NCI-H187 treated with DMSO at 0.1 percent for 48 hours (cell line): ENCODE measurements at places on chromosomes 16 and 17.

- DNase-seq = no peak
These were observed 54.3 kb downstream of the PLXDC1 start for GRCh38 chr17:39097150-39097519.

DNA sequence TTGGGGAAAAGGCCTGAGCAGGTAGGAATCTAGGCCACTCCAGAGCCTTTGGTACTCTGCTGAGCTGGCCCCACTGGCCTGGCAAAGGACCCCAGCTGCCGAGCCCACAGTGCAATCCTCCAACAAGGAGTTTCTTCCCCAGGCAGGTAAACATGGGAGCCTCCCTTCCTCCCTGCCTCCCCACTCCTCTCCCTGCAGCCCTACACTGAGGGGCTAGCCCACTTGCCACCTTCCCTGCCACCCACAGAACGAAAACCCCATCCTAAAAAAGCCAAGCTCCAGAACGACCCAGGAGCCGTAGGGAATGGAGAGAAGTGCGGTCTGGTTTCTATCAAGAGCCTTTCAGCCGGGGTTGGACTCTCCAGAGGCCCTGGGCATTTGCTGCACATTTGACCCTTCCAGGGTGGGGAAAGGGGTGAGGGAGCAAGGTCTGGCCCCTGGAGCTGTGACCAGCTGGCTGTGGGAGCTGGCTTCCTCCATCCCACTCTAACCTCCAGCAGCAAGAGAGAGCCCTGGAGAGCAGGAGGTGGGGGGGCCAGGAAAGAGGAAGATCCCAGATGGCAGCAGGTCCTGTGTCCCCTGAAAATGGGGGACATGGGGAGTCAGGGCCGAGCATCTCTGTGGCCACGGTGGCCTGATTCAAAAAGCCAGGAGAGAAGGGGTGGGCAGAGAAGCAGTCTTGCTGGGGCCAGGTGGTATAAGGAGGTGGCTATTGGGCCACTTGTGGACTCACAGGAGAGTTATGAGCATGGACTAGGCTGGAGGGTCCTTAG is 1.3 kb downstream of the HID1 start:
- no peak for DNase-seq

DNA sequence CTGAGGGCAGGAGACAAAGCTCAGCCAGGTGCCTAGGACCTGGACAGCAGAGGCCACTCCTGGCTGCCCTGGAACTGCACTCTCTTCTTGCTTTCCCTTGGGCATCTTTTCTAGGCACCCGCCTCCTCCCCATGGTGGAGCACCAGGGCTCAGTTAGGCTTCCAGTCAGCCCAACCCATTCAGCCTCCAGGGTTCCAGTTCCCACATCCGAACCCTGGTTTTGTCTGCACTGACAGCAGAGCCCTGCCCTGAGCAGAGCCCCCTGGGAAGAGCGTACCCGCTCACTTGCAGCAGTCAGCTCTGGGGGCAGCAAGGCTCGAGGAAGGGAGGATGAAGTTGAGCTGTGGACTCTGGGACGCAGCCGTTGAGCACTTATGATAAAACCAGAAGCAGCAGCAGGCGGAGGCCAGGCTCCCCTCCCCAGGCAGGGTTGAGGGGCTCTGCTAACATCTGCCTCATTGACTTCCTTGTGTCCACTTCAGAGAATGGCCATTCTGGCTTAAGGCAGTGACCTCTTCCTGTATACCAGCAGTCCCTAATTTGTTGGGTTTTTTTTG is 213.2 kb downstream of the NTN1 start:
- no peak for DNase-seq

- DNase-seq = no peak
These were observed 69.3 kb upstream of the TOB1 start for GRCh38 chr17:50935221-50935995.

DNA sequence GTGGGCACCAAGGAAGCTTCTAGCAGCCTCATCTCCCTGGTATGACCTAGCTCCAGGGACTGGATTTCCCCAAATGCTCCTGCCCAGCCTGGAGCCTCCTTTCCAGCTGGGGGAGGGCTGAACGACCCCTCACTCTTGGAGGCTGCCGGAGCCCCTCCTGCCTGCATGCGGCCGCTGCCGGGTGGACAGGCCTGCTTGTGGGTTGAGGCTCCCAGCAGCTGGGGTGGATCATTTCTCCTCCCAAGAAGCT is 213.6 kb downstream of the SEC14L1 start:
- no peak for DNase-seq

DNA sequence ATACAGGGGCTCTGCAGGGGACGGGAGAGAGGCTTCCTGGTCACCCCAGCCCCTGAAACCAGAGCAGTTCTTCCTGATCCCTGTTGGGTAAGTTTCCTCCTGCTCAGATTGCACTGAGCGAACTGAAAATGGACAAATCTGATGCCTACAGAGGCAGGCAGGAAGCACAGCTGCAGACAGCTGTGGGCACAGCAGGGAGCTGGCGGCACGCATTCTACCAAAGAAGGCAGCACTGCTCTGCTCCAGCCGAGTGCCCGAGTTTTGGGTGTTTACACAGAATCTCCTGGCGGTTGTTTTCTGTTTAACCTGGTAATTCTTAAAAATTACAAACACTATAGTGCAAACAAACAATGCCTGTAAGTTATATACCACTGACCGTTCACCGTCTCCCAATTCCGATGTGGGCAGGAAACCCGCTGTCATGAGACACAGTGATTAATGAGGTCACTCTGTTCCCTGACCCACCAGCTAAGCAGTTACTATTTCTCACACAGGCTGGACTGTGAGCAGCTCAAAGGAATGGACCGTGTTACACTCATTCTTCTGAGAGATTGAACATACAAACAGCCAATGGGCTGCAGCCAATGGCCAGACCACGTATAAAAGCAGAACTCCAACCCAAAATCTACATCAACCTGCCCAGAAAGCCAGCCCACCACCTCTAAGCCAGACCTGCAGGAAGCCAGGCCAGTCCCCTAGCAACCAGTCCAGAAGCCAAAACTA is 25.5 kb downstream of the NSMCE1 start:
- DNase-seq = no peak

DNA sequence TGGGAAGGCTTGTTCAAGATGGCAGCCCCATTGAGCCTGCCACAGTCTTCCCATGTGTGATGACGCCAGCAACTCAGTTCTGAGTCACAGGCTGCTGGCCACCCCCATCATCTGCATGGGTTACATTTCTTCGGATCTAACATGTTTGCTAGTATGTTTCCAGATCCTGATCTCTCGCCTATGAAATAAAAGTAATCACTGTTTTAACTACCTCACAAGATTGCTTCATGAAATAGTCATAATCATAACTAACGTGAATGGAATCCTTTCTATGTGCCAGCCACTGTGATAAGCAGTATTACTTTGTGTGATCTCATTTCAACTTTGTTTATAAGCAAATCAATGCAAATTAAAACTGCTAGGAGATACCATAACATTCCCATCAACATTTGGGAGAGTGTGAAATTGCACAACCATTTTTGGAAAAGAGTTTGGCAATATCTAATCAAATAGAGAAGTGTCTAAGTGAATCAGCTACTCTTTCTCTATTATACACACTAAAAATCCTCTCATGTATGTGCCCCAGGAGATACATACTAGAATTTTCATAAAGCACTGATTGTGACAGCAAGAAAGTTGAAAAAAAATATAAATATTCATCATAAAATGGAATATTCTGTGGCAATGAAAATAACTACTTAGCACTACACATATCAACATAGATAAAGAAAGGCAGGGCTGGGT is 300.2 kb upstream of the IRX5 start:
- DNase-seq = no peak

DNA sequence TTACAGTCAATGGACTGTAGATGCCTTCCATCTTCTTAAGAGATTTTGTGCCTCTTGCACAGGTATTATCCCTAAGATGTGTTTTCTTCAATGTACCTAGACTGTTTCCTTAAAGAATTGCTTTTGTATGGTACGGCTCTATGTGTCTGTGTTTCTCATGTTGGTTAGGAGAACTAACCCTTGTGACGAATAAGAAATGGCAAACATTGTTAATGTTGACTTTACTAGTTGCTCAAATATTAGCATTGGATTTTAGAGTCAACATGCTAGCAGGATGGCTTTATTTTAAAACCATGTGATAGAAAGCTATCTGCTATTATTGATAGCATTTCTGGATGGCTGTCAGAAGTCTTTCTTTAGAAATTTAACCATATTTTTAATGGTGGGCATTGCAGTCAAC is 34.5 kb downstream of the WWOX start:
- no peak for DNase-seq

- DNase-seq = no peak
These were observed 4.2 kb downstream of the STAC2 start for GRCh38 chr17:39221572-39221971.
